ENCODE measurements at places on chromosomes 11 and 22.

DNA sequence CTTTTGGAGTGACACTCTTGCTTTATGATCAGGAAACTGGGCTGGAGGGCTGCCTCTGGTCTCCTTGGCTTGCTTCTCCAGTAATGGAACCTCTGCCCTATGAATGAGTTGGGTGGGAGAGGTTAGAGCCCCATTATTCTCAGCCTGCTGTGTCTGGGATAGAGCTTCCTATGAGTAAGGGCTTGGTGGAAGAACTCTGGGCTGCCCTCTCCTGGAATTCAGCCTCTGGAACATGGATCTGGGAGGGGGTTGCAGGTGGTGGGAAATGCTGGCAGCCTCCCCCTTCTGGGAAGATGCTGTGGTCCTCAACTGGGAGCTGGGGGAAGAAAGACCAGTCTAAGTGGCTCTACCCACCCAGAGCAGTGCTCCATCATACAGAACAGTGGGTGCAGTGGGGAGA, 81.8 kb upstream of the SYN3 start:
- DNase-seq: no peak

GRCh38 chr11:63614136-63614671, at the start of gene PLAAT3:
PLAAT3 (minus strand) TSS chr11:63614433; CDS start chr11:63614014, 419 bp downstream.
- no peak for DNase-seq

DNA sequence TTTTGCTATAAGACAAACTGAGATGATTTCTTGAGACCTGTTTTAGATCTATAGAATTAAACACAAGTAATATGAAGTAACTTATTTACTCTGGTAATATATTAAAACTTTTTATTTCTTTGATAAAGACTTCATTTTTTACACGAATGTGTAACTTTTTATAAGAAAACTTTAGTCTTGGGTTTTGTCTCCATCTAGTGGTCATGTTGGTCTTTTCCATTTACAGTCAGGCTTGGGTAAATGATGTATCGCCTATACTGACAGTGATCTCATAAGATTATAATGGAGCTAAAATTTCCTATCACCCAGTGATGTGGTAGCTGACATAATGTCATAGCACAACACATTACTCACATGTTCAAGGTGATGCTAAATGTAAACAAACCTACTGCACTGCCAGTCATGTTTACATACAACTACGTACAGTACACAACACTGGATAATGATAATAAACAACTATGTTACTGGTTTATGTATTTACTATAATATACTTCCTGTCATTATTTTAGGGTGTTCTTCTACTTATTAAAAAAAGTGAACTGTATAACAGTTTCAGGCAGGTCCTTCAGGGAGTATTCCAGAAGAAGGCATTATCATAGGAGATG, 7.5 kb upstream of the C11orf97 start:
- no peak for DNase-seq

- no peak for DNase-seq
These were observed 200.7 kb downstream of the MSANTD4 start for GRCh38 chr11:105821372-105821771.

- no peak for DNase-seq
These were observed 56.2 kb downstream of the DENND5A start for GRCh38 chr11:9208726-9209501.
